ENCODE measurements at places on chromosomes 4 and X. TPM values are rescaled to one million over a fixed set of nuclear protein-coding genes. Genes with fewer than 3 reads are reported as not detected.

The SPATA4 gene
- not detected for total RNA-seq

DNA sequence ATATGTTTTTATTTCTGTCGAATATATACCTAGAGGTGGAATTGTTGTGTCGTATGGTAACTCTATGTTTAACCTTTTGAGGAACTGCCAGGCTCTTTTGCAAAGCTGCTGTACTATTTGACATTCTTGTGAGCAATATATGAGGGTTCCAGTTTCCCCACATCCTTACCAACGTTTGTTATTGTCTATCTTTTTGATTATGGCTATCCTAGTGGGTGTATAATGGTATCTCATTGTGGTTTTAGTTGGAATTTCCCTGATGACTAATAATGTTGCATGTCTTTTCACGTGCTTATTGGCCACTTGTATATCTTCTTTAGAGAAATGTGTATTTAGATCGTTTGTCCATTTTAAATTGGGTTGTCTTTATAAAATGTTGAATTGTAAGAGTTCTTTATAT lies 24.5 kb downstream of the REPS2 start:
- H3K36me3 ChIP-seq, result no peaks in the 10 kb centered on the region
- H3K27ac ChIP-seq, result no peak overlapping the region
- DNase-seq, result no peak
- H3K27me3 ChIP-seq, result peaks cover 13% of the 10 kb centered on the region
- H3K4me1 ChIP-seq, result no peaks in the 10 kb centered on the region

The NUDT11 gene
- total RNA-seq, result 1.4 TPM

GRCh38 chr4:86544310-86544966 lies 49.7 kb upstream of the PTPN13 start:
- no peak for DNase-seq
- no peaks in the 10 kb centered on the region for H3K4me1 ChIP-seq
- H3K27ac ChIP-seq, result no peak overlapping the region
- H3K4me3 ChIP-seq, result no peak overlapping the region

DNA sequence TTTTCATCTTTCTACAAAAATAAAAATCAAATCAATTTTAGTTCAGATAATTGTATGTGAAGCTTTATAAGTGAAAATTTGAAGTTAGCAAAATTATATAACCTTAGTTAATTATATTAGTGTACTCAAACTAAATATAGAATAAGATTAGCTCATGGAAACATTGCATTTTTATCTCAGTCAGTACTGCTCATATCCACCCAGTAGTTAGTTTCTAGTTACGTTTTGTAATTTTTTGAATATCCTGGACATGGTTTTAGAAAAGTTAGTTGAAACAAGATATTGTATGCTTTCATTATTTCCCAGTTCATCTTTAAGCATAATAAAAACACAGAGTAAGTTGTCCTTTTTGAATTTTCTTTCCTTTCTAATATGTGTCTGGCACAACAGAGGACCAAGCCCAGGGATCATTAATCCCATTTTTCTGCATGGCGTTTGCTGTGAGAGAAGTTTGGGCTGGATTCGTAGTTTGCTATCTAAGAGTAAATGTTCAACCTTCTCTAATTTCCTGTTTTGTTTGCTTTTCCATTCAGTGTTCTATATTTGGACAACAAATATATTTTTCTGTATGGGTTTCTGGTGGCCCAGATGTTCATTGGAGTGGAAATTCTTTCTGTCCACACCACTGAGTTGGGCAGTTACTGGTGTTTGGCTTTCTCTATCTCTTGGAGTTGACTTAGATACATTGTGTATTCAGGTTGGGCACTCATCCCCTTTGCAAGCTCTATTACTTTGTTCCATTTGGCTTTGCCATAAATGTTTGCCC lies 12.1 kb downstream of the TBL1X start:
- H3K4me1 ChIP-seq, result no peaks in the 10 kb centered on the region
- DNase-seq, result no peak
- no peaks in the 10 kb centered on the region for H3K27me3 ChIP-seq
- no peak overlapping the region for H3K4me3 ChIP-seq

- H3K36me3 ChIP-seq, result no peaks in the 10 kb centered on the region
- H3K27ac ChIP-seq, result no peak overlapping the region
- DNase-seq, result no peak
- H3K4me1 ChIP-seq, result no peaks in the 10 kb centered on the region
Observed at GRCh38 chrX:68112321-68112720, 321.0 kb downstream of the OPHN1 start.

DNA sequence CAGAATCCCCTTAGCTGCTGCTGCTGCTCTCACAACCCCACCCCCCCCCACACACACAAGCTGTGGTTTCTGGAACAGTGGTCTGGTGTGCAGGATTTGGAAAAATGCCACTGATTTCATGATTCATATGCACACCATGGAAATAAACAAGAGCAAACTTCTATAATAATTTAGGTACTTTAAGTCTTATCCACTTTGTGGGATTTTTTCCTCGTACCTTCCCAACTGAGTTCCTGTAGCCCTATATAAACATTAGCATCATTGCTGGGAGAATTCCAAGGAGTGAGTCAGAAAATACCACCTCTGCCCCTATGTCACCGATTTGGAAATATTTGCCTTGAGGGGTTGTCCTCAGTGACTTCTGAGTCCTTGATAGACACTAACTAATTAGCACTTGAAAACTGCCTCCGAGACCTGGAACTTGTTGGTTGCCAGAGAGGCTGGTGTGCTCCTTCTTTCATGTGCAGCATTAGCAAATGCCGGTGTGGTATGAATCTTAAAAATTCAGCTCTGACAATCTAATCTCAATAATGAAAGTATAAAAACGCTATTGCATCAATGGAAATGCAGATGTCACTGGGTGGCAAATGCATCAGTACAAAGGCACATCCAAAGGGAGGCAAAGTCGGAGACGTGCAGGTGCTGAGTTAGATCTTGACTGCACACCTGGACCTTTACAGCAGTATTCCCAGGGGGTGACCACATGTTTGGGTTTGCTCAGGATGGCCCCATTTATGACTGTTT lies 61.8 kb downstream of the CPE start:
- peak; percentile 26 for DNase-seq
- no peaks in the 10 kb centered on the region for H3K36me3 ChIP-seq
- no peaks in the 10 kb centered on the region for H3K27me3 ChIP-seq
- H3K4me3 ChIP-seq, result no peak overlapping the region

DNA sequence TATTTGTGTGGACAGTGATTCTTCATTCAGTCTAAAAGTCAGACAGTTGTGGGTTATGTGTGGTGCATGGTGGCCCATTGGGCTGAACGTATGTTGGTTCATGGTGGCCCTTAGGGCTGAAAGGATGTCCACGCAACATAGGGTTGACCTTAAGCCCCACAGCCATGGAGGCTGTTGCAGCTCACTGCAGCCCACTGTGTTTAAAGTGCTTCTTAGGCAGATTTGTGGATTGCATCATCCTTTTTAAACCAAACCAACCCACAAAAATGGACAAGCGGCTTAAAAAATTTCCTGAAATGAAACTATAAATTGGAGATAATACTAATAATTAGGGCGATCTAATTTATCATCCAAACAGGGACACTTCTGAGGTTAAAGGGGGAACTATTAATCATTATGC lies 219.0 kb upstream of the GATB start:
- no peaks in the 10 kb centered on the region for H3K27me3 ChIP-seq
- no peak overlapping the region for H3K27ac ChIP-seq
- no peaks in the 10 kb centered on the region for H3K4me1 ChIP-seq
- no peak overlapping the region for H3K4me3 ChIP-seq

DNA sequence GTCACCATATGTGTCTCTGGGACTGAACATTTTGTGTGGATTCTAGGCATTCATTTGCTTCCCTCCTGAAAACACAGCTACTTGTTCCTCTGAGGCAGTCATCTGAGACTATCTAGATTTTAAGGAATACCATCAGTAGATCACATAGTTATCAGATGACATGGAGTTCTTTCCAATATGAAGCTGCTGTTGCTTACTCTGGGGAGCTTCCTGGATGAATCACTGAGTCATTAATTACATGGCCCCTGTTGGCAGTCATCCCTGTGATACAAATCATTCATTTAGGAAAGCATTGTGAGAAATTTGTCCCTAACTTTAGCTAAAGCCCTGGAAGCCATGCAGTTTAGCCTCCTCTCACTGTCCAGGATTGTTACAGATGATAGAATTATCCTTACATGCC lies 98.2 kb upstream of the ARSJ start:
- no peak for DNase-seq
- no peaks in the 10 kb centered on the region for H3K27me3 ChIP-seq
- H3K4me1 ChIP-seq, result no peaks in the 10 kb centered on the region
- H3K27ac ChIP-seq, result no peak overlapping the region
- no peak overlapping the region for H3K4me3 ChIP-seq

DNA sequence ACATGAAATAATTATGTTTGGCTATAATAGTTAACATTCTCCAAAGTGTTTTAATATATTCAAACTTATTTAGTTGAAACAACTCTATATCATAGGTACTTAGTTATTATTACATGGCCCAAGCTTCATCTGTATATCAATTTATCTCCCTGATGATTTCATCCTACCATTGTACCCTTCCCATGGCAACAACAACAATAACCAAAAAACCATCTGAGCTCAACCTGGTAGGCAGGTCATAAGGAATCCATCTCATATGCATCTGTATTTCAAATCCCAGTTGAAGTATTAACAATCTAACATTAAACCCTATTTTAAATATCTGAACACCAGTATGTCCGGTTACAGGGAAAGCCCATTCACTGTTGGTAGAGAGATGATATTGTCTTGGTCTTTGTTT lies 33.1 kb upstream of the SLC7A11 start:
- no peaks in the 10 kb centered on the region for H3K36me3 ChIP-seq
- DNase-seq, result no peak
- H3K27ac ChIP-seq, result peak overlapping the region; percentile 21
- no peaks in the 10 kb centered on the region for H3K4me1 ChIP-seq
- no peak overlapping the region for H3K4me3 ChIP-seq

DNA sequence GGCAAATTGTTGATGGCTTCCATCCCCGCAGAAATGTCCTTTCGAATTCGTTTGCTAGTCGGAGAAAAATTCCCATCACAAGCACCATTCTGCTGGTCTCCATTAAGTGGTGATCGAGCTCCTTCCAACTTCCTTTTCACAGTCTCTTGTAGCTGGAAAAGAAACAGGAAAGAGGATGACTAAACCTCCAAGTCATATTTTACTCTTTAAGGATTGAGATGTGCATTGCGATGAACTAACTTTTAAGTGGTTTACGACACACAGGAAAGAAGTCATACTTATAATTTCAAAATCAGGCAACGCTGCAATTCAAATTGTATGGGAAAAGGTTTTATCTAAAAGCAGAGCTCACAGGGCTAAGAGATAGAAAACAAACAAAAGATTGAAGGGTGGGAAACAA lies 225.2 kb downstream of the MGST2 start:
- no peak overlapping the region for H3K27ac ChIP-seq
- no peaks in the 10 kb centered on the region for H3K27me3 ChIP-seq
- H3K4me1 ChIP-seq, result no peaks in the 10 kb centered on the region
- no peak overlapping the region for H3K4me3 ChIP-seq

DNA sequence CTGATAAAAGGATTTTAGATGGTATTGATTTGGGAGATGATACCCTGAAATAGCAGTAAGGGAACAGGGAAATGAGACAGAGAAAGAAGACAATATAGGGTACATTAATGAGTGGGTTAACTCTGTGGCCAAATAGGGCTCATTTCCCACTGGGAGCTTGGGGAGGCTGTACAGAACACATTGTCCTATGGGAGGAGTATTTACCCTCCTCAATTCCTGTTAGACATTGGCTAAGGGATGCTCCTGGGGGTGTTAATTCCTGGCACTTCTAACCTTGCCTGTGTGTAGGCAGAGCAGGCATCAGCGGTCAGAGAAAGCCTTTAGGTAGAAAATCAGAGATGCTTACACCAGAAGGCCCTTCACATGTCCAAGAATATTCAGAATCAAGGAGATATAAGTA lies 49.0 kb downstream of the ARHGEF38 start:
- no peak overlapping the region for H3K27ac ChIP-seq
- DNase-seq, result no peak
- H3K27me3 ChIP-seq, result no peaks in the 10 kb centered on the region

GRCh38 chrX:13013363-13014110 lies 30.9 kb downstream of the FAM9C start:
- no peaks in the 10 kb centered on the region for H3K27me3 ChIP-seq
- no peak overlapping the region for H3K4me3 ChIP-seq
- H3K27ac ChIP-seq, result no peak overlapping the region
- H3K4me1 ChIP-seq, result no peaks in the 10 kb centered on the region

GRCh38 chr4:6272863-6273660 lies 3.4 kb downstream of the WFS1 start:
- H3K4me3 ChIP-seq, result peak overlapping the region; percentile 42
- no peaks in the 10 kb centered on the region for H3K27me3 ChIP-seq
- no peak for DNase-seq
- no peaks in the 10 kb centered on the region for H3K36me3 ChIP-seq

DNA sequence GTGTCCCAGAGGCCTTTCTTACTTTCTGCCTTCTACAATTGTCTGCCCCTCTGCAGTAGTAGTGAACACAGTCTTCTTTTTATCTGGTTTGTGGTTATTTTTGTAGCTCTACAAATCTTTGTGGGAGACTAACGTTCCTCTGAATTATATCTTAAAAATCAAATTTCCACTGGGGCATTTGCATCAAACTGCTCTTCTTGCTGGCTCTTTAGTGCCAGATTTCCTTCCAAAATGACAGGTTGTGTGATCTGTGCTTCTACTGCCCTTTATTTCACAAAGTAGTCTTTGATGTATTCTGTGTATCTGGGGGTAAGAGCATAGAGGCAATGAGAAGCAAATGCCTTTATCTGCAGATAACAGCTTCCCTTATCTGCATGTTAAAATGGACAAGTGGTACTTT lies 34.5 kb downstream of the TSPAN7 start:
- no peaks in the 10 kb centered on the region for H3K4me1 ChIP-seq
- H3K27me3 ChIP-seq, result peaks cover 44% of the 10 kb centered on the region
- no peak for DNase-seq
- H3K27ac ChIP-seq, result no peak overlapping the region
- no peak overlapping the region for H3K4me3 ChIP-seq

The LONRF3 gene
- total RNA-seq, result 16.0 TPM

The JAKMIP1 gene
- total RNA-seq, result 0.80 TPM

The ASB12 gene
- total RNA-seq, result 0.29 TPM

- H3K36me3 ChIP-seq, result no peaks in the 10 kb centered on the region
- H3K4me3 ChIP-seq, result no peak overlapping the region
- H3K4me1 ChIP-seq, result no peaks in the 10 kb centered on the region
- H3K27ac ChIP-seq, result peak overlapping the region; percentile 73
- peaks cover 52% of the 10 kb centered on the region for H3K27me3 ChIP-seq
Observed at GRCh38 chrX:13893826-13894225, 76.9 kb upstream of the GPM6B start.

The VSIG1 gene
- not detected for total RNA-seq

- H3K4me1 ChIP-seq, result no peaks in the 10 kb centered on the region
- no peaks in the 10 kb centered on the region for H3K27me3 ChIP-seq
- H3K36me3 ChIP-seq, result no peaks in the 10 kb centered on the region
Observed at GRCh38 chr4:182745237-182745636, 171.9 kb downstream of the DCTD start.

The HTN3 gene
- total RNA-seq, result not detected

The CYP4V2 gene
- 40.8 TPM for total RNA-seq

DNA sequence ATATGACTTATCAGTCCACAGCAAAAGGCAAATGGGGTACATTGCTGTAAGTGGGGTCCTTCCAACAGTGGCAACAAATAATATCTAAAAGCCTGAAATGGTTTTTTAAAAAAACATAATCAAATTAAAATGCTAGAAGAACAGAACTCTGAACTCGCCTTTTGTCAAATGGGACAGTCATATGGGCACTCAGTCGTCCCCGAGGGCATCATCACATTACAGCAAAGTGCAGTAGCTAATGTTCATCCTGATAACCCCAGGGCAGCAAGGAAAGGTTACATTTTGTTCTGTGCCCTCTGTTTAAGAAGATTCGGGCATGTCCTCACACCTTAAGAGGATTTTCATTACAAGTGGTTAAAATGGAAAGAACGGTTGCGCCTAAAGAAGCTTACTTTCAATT lies 997.9 kb upstream of the TENM3 start:
- H3K4me1 ChIP-seq, result no peaks in the 10 kb centered on the region
- no peaks in the 10 kb centered on the region for H3K36me3 ChIP-seq
- no peaks in the 10 kb centered on the region for H3K27me3 ChIP-seq
- DNase-seq, result no peak

All from breast epithelium (tissue), 4 donors.